ENCODE measurements at places on chromosomes 3 and 15.

DNA sequence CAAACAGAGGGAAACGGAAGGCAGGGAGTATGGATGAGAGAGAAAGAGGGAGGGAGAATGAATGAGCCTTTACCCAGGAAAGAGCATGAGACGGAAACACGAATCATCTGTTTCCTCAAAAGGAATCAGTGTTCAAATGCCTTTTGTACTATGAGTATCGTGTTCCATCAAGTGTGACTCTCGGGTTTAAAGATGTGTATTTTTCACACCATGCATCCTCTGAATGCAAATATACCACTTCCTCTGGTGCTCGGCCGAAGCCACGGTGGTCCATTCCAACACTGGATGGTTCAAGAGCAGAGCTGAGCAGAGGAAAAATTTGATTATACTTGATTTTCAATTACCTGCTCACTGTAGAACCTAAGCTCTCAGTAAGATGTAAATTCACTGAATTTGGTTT lies 505.1 kb downstream of the MECOM start:
- no peak for DNase-seq

GRCh38 chr15:83698294-83698693 lies 44.4 kb downstream of the ADAMTSL3 start:
- DNase-seq: no peak

GRCh38 chr3:25304916-25305315 lies 123.1 kb upstream of the RARB start:
- no peak for DNase-seq

DNA sequence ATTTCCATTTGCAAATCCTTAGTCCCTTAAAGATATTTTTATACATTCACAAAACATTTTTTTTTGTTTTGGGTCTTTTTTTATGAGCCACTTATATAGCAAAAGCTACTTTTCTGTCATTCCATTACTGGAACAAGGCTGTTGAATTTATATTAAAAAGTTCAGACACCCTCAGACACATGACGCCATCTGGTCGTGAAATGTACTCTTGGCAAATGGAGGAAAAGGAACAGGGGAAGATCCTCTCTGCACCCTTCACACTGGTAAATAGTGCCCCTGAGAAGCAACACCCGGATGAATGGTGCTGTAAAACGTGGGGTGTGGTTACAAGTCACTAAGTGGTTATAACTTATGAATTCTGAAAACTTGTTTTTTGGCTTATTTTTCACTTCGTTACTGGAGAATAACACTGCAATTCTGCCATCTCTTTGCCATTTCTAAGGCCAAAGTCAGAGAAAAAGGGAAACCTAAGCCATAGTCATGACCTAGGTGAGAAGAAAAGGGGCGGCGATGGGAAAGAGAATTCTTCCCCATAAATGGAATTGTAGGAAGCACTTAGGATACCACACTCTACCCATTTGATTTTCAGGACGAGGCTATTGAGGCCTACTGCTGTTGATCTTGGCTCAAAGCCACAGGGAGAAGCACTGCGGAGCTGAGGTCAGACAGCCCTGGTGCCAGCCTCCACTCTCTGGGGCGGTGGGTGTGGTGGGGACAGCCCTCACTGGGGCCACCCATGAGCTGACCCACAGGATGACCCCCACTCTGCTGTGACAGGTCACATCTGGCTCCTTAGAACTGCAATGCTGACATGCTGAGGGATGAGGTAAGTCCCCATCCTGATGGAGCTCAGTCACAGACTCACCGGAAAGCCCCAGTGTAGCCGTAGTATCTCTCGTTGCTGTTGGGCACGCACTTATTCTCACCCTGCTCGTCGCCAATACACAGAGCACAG lies 21.9 kb downstream of the LTF start:
- no peak for DNase-seq

DNA sequence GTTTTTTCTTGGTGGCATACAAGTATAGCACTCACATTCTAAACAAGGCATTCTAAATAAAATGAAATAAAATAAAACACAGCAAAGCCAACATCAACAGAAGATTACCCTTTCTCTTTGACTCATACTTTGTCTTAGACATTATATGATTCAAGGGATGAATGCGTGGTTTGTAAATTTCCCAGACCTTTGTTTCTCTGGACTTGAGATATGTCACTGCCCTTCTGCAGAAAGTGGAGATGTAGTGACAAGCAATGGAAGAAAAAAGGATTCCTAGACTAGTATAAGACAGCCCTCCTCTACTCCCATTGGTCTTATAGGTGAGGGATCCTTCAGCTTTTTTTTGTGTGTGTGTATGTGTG lies 22.4 kb downstream of the NANOGP8 start:
- no peak for DNase-seq

GRCh38 chr3:97974996-97975395 lies 2.8 kb upstream of the RIOX2 start:
- no peak for DNase-seq

GRCh38 chr3:123447749-123448517 lies 957 bp downstream of the ADCY5 start:
- peak; percentile 49 for DNase-seq

DNA sequence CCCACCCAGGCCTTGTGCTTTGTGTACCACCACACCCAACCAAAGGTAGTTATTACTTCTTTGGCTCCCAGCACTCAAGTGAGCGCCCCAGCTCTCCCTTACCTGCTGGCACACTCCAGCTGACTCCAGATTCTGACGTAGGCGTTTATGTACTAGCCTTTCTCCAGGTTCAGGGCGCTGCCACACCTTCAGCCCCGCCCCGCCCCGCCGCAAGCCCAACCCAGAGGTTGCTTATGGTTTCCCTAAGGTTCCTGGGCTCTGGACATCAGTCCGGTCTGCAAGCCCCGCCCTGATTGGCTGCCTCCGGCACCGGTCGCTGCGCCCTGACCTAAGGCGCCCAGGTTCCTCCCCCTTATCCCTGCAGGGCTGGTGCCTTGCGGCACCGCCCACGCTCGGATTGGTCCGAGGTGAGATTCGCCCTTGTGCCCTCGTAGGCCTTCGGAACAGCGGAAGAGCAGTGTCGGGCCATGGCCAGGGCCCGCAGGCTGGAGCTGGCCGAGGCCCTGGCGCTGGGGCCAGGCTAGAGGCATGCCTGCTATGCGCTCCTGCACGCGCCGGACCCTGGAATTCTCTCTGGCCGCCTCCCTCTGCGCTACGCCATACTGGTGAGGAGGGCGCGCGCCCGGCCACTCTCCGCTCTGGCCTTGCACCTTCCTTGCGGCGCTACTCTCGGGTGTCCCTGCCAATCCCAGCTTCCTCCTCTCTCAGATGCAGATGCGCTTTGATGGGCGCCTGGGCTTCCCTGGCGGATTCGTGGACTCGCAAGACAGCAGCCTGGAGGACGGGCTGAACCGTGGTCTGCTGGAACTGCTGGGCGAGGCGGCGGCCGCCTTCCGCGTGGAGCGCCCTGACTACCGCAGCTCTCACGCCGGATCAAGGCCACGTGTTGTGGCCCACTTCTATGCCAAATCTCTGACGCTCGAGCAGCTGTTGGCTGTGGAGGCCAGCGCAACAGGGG lies 19.8 kb upstream of the NUDT16 start:
- DNase-seq: peak; percentile 31

GRCh38 chr3:108241721-108242120 lies 19.5 kb upstream of the IFT57 start:
- DNase-seq: no peak

GRCh38 chr15:80923668-80924067 lies 66.0 kb downstream of the MESD start:
- DNase-seq: no peak

GRCh38 chr15:39310633-39311032 lies 270.2 kb upstream of the THBS1 start:
- no peak for DNase-seq

GRCh38 chr3:27508424-27508823 lies 24.2 kb upstream of the SLC4A7 start:
- DNase-seq: no peak

GRCh38 chr15:38212729-38213351 lies 39.8 kb upstream of the SPRED1 start:
- DNase-seq: no peak

DNA sequence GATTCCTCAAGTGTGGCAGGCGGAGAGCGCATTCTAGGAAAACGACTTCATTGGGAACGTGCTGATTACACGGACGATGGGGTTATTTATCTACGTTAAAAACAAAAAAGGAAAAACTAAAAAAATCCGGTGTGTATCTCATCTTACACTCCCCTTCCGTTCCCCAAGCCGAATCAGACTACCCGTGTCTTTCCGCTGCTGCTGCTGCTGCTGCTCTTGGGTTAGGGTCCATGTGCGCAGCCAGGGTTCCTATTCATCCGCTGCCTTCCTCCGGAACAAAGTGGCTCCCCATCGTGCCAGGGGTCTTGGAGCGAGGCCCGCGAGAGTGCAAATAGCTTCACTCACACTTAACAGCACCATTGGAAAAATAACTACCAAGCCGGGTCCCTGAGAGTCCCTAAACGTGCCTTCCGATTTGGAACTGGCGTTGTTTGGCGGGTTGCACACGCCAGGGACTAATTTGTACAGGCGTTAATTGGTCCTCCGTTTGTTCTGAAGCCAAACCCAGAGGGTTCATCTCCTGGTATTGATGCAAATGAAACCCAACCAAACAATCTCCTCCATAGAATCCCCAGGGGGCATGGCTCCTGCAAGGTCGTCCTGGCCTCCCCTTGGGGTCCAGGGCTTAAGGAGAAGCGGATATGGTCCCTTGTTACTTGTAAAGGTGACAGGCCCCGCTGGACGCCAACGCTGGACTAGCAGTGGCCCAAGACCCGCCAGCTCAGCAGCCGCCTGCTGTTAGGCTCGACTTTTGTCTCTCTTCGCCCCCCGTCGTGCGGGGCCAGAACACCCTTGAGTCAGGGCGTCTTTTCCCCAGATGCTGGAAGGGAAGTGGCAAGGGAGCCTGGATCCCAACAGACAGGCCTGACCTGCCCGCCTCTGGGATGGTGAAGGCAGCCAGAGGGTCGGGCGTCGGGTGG lies 11.0 kb upstream of the ONECUT1 start:
- DNase-seq: no peak

DNA sequence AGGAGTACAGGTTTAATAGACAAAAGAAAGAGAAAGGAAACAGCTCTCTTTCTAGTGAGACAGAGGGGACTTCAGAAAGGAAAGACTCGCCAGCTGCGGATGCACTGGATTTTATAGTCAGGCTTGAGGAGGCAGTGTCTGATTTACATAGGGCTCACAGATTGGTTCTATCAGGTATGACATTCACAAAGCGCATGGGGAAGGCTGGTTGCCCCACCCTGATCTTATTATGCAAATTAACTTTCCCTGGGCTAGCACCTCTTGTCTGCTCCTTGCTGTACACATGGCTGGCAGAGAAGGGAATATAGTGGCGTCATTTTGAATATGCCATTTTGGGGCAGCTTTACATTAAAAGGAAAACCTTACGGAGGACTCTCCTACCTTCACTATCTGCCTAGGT lies 938.4 kb upstream of the SEMA6D start:
- no peak for DNase-seq

DNA sequence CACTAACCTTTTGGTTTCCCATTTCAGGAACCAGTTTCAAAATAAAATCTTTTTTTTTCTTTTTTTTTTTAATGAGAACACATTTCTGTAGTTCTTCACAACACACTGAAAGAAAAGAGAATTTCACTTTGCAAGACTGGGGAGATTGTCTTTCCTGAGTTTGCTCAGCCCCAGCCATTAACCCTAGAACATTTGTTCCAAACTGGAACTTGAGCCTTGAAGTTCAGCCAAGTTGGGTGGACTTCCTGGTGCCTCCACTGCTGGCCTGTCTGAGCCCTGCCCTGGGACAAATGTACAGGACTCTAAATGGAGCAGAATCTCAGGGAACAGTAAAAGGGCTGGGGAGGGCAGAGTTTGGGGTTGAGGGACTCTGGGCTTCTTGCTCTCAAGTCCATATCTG lies 196.4 kb upstream of the LPP start:
- DNase-seq: no peak

DNA sequence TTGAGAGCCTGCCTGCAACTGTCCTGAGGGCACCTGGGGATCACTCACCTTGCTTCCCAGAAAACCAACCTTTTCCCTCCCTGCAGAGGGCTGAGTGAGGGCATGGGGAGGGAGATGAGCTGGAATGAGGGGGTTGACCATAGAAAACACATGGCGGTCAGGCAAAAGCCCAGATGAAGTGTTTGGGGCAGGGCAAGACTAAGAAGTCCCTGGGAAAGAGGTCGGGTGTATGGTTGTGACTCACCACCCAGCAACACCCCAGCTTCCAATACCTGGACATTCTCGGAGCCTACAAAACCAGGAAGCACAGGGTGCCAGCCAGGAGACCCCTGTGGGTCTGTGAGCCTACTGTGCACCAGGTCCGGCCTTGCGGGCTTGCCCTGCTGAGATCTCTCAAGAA lies 95.3 kb upstream of the ATP2B2 start:
- no peak for DNase-seq

- no peak for DNase-seq
Measured at GRCh38 chr3:129378949-129379348, 49.5 kb downstream of the EFCAB12 start.

GRCh38 chr3:60855250-60855649 lies 396.0 kb downstream of the FHIT start:
- DNase-seq: no peak

DNA sequence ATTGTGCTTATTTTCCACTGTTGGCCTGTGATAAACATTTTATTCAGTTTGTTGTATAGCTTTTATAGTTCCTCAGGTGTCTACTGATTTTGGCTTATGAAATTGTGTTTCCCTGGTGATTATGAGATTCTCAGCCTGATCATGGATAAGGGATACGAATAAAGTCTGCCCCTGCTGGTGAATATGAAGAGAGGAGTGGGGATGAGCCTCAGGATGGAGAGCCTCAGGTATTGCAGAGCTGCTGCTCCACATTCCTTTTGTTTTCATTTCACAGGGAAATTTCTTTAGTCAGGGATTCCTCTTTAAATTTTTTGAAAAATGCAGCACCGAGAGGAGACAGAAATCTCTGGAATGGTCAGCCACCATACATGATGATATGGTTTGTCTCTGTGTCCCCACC lies 14.7 kb upstream of the RAB6B start:
- DNase-seq: no peak
